NCI-H69 (cell line): ENCODE measurements at places on chromosomes 5 and 9.

GRCh38 chr9:134060546-134060945, 7.3 kb downstream of the BRD3 start:
- DNase-seq, result no peak

GRCh38 chr5:95382801-95383200, 8.4 kb upstream of the FAM81B start:
- DNase-seq, result peak; percentile 86

- DNase-seq, result no peak
Measured at GRCh38 chr5:154055201-154055600, 16.4 kb downstream of the MFAP3 start.

- DNase-seq, result no peak
Measured at GRCh38 chr5:92548346-92548745, 1032.7 kb downstream of the NR2F1-AS1 start.

- DNase-seq, result peak; percentile 94
Measured at GRCh38 chr9:98887918-98888510, 55.7 kb upstream of the COL15A1 start.
